ENCODE measurements at places on chromosomes 6 and 20. TPM values are rescaled to one million over a fixed set of nuclear protein-coding genes. Genes with fewer than 3 reads are reported as not detected.

The HCK gene
- total RNA-seq = not detected

The MCM9 gene
- total RNA-seq = 8.0 TPM

The HRH3 gene
- not detected for total RNA-seq

DNA sequence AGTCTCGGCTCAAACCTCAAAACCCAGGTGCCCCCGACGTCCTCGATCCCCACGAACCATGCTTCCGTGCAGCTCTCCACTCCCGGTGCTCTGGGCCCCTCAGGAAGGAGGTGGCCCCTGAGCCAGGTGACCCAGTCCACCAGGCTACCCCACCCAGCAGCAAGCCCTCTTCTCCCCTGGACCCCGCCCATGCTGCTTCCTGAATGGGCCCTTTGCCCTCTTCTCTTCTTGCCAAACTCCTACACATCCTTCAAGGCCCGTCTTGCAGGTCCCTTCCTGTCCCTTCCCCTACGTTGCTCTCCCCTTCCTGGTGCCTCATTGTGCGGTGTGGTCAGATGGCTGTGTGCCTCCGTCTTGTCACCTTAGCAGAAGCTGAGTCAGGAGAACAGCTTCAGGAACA lies 3.4 kb upstream of the GATA5 start:
- no peak for DNase-seq

GRCh38 chr6:154266560-154267099 lies 90.0 kb downstream of the IPCEF1 start:
- DNase-seq = no peak

The DAAM2 gene
- 0.29 TPM for total RNA-seq

GRCh38 chr6:110232450-110232849 lies 52.2 kb downstream of the CDC40 start:
- no peak for DNase-seq

The PTK6 gene
- total RNA-seq = not detected

GRCh38 chr6:17879184-17879583 lies 108.3 kb downstream of the KIF13A start:
- DNase-seq = no peak

The COL12A1 gene
- 233 TPM for total RNA-seq

The TBXT gene
- not detected for total RNA-seq

The ARFGAP1 gene
- total RNA-seq = 63.0 TPM

GRCh38 chr20:12203399-12203798 lies 285.7 kb downstream of the BTBD3 start:
- no peak for DNase-seq

DNA sequence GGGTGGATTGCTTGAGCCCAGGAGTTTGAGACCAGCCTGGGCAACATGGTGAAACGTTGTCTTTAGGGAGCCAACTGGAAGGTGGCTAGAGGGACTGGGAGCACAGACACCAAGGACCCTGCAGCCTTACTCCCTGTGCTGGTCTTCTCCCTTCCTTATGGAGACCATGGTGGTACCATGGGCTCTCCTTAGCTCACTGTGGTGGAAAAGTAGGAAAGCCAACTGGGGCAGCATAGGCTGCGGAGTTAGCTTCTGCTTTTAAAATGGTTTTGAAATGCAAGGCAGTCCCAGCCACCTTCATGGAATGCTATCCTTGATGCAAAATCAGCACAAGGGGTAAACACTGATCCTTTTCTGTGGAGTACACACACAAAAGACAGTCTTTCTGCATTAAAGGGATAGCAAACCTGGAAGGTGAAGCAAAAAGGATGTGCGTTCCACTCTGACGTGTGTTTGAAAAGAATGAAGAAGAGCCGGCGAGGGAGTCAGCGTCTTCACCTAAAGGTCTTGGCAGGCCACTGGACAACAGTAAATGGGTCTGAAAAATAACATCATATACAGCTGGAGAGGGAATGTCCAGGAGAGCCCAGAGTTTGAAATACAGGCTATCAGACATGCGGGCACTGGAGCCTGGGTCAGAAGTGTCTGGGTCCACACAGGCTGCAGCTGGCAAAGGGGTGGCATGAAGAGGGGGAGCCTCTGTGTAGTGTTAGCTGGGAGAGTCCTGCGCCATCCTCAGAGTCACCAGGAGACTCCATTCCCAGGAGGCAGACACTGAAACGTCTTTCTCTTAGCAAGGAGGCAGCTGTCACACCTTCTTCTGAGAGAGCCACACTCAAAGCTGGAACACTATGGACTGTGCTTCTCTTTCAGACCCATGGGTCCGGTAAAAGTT lies 58.5 kb downstream of the GPR6 start:
- no peak for DNase-seq

GRCh38 chr6:149150301-149150700 lies 167.2 kb upstream of the TAB2 start:
- DNase-seq = no peak

GRCh38 chr6:134233180-134233955 lies 84.5 kb downstream of the SGK1 start:
- DNase-seq = no peak

The CST2 gene
- not detected for total RNA-seq

The GRM4 gene
- not detected for total RNA-seq

DNA sequence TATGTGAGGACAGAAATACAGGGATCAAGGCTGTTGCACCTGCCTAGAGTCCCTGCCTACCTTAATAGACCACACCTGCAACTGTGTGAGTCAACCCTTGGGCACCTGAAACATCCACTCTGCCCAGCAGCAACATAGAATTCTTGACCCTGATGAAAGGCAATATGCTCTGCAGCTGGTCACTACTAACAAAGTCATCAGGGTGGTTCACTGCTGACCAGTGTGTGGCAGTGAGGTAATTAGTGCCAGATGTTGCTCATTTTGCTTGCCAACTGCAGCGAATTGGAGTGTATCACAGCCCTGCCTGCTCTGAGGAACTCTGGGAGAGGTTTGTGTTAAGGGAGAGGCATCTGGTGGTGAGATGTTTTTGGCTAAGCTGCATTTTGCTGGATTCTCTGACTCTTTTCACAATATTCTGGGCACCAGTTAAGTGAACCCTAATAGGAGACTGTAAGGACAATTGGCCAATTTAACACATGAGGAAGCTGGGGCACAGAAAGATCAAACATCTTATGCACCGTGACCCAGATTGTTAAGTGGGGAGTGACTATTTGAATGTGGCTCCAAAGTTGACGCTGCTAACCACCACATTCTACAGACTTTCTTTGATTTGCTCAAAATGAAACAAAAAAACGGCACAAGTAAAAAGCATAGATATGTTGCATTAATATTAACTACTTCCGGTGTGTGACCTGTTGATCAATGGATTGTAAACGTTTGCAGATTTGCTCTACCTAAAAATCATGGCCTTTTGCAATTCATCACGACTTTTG lies 61.9 kb upstream of the OPRM1 start:
- no peak for DNase-seq

DNA sequence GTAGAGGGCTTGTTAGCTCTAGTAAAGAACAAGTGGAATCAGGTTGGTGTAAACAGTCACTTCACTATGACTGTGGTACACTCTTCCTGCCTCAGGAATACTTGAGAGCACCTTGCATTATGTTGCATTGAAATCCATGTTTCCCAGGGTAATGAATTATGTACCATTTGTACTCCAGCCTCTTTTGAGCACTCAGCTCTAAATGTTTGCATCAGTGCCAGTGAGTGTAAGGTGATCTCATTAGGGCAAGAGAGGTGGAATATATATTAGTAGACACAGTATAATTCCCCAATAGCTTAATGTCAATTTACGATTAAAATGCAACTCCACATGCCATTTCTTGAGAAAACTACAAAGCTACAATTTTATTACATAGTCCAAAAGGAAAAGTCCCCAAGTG lies 319.6 kb upstream of the POU3F2 start:
- no peak for DNase-seq

The CTCFL gene
- total RNA-seq = not detected

The OTOR gene
- not detected for total RNA-seq

DNA sequence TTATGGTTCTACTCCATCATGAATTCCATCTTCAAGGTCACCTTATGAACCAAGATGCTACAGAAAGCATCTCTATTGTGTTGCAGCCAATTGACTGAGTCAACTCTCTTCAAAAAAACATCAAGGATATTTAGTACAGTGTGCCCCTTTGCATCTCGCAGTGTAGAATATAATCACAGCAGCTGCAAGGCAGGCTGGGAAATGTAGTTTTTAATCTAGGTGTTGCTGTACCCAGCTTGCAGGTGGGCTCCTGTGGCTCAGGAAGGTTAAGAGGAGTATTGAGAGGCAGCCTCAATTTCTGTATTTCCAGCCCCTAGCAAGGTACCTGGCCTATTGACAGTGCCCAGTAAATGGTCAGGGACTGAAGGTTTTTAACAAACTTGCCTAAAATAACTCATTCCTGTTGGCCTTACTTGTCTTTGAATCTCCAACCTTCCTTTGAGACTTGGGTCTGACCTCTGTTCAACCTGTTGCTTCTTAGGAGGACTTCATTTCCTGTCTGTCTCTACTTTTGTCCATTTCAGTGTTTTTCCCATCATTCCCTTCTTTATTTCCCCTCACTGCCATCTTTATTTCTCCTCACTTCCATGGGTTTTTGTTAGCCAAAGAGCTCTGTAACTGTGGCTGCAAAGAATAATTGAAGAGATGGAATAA lies 150.5 kb downstream of the DNAH8 start:
- DNase-seq = no peak

The C20orf144 gene
- not detected for total RNA-seq

The TMEM74B gene
- not detected for total RNA-seq

DNA sequence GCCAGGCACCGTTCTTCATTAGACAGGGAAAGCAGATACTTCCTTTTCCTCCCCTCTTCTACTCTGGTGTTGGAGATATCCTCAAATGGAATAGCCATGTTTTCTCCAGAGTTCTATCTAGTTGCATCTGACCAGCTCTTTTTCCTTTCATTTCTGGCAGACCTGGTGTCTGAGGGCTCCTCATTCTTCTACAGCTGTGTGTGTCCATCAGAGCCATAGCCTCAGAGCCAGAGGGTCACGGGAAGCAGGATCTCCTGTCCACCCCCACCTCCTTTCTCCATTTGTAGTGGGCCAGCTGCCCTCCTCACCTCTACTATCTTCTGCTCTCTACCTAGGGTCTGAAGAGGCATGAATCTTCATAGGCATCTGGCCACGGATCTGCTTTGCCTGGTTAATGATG lies 57.0 kb downstream of the TSPYL4 start:
- no peak for DNase-seq

The PRDM13 gene
- not detected for total RNA-seq

DNA sequence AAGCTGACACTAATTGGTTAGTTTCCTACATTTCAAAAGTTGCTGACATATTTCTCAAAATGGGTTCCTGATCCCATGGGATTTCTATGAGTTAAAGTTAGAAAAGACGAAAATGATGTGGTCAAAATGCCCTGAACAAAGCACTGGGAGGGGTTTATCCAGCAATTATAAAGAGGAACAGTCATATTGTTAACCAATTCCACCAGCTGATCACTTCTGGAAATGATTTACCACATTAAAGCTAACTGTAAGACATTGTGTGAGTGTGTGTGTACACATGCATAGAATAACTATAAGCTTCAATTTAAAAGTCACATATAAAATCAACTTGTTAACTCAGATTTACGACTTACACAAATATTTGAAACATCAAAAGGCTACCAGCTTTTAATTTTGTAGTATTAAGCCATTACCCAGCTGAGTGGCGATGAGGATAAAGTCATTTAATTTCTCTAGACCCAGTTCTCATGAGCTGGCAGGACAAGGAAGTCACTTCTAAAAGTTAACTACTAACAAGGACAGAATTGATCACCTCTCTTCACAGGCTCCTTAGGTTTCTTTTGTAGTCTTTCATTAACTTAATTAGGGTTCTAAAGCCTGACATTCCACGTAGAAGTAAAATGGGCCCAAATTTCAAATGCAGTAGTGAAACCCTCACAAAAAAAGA lies 40.4 kb downstream of the MAN1A1 start:
- no peak for DNase-seq

DNA sequence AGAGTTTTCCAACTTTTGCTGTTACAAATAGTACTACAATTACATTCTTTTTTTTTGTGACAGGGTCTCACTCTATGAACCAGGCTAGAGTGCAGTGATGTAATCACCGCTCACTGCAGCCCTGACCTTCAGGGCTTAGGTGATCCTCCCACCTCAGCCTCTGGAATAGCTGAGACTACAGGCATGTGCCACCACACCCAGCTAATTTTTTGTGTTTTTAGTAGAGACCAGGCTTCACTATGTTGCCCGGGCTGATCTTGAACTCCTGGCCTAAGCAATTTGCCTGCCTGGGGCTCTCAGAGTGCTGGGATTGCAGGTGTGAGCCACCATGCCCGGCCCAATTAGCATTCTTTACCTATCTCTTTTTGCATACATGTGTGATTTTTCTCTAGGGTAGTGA lies 12.5 kb downstream of the ATRN start:
- DNase-seq = no peak

The BMP2 gene
- 9.7 TPM for total RNA-seq

GRCh38 chr20:63740070-63740626 lies 572 bp downstream of the SLC2A4RG start:
- no peak for DNase-seq

The LY6G5C gene
- 1.6 TPM for total RNA-seq

The PLCB4 gene
- total RNA-seq = 4.0 TPM

DNA sequence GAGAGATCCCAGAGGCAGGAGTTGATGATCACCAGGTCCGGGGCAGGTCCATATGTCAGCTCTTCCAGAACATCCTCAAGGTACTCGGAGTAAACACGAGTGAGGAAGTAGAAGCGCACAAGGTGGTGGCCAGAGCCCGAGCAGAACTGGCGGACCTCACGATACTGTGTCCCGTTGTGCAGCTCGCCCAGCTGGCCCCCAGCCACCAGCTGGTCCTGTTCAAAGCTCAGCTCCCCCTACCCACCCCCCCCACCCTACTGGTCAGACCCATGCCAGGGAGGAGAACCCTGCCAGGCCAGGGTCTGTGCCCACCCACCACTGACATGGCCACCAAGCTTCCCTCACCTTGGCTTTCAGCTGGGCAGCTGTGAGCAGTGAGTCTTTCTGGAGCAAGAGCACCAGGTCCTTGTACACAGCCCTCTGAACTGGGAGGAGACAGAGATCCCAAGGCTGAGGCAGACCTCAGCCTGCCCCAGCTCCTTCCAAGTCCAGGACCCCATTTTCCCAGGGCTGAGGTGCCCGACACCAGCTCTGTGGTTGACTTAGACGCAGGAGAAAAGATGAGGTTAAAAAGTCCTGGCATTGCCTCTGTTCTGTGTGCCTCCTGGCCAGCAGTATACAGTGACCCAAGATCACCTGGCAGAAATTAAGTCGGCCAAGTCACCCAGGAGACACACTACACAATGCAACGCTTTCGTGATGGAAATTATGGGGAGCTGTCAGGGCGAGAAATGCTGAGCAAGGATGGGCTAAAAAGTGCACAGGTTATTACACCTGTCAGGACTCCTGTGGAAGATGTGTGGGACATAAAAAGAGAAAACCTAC lies 1.4 kb downstream of the PCED1A start:
- no peak for DNase-seq

GRCh38 chr20:48329676-48330664 lies 497.8 kb downstream of the PREX1 start:
- peak; percentile 32 for DNase-seq

All from SJSA1 (cell line).